ENCODE measurements at places on chromosomes 16 and 17. TPM values are rescaled to one million over a fixed set of nuclear protein-coding genes. Genes with fewer than 3 reads are reported as not detected.
A peak's percentile ranks its signal among the peaks of the same experiment; 100 is the strongest.

PRR35 gene
- polyA plus RNA-seq = 24.4 TPM

TRIM16 gene
- polyA plus RNA-seq = 14.8 TPM

TRIM25 gene
- polyA plus RNA-seq = 8.4 TPM

XAF1 gene
- polyA plus RNA-seq = 7.9 TPM

PKMYT1 gene
- 0.97 TPM for polyA plus RNA-seq

CHRNE gene
- polyA plus RNA-seq = 0.82 TPM

HYDIN gene
- 1.8 TPM for polyA plus RNA-seq

DNA sequence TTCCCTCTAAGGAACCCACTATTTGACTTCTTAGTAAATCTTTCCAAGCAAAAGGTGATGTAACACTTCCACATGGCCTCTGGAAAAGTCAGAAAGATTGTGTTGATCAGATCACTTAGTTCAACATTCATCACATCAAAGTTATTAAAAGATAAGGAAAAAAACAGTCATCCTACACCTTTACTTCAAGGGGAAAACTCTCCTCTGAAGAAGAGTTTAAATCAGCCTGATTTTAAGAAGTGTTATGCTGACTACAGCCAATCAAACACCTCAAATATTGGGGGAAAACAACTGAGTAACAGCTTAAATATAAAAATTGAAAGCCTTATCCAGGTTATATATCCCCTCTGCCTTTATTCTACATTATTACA, 19.6 kb upstream of the COPRS start:
- no peak for DNase-seq

DNA sequence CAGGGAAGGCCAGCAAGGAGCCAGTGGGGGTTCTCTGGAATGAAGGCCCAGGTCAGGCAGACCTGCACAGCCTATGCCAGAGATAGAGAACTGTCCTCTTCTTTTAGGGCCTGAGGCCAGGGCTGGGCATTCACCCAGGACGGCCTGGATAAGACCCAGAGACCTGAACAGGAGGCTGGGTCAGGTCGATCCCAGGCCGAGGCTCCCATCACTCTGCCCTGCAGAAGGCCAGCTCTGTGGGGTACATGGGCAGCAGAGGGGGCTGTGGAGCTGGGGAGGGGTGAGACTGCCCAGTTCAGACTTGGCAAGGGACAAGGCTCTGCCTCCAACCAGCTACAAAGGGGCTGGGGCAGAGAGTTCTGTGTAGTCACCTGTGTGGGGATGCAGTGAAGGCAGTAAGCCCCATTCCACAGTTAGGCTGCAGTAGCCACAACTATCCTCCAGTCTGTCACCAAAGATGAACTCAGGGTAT, 14.6 kb downstream of the HSD11B2 start:
- no peak for DNase-seq

DNA sequence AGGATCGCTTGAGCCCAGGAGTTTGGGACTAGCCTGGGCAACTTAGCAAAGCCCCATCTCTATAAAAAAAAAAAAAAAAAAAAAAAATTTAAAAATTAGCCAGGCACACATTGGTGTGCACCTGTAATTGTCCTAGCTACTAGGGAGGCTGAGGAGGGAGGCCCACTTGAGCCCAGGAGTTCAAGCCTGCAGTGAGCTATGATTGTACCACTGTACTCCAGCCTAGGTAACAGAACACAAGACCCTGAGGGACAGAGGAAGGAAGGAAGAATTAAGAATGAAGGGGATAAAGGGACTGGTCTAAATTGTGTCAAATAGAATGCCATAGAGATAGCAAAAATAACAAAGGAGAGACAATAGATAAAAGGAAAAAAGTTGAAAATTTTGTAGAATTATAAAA, 102.8 kb downstream of the TRIM37 start:
- no peak for DNase-seq

DNA sequence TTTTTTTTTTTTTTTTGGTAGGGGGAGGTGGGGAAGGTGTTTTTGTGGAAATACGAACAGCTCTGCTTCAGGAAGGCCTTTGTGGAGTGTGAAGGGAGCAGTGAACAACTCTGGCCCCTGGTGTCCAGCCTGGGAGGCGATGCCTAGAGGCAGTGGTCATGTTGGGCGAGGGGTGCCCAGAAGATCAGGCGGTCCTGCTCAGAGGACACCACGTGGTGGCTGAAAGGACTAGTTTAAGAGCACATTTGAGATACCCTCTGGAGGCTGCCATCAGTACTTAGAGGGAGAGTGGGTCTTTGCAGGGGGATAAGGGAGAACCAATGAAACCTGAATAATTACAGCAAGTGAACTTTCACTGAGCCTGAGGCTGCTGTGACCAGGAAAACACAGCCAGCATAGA, 40.1 kb upstream of the RHOT1 start:
- peak; percentile 31 for DNase-seq

- DNase-seq = peak; percentile 52
Measured at GRCh38 chr16:84928679-84929420, 82.5 kb downstream of the ZDHHC7 start.

GRCh38 chr16:85448557-85449190, 164.4 kb upstream of the GSE1 start:
- DNase-seq = peak; percentile 79

DNA sequence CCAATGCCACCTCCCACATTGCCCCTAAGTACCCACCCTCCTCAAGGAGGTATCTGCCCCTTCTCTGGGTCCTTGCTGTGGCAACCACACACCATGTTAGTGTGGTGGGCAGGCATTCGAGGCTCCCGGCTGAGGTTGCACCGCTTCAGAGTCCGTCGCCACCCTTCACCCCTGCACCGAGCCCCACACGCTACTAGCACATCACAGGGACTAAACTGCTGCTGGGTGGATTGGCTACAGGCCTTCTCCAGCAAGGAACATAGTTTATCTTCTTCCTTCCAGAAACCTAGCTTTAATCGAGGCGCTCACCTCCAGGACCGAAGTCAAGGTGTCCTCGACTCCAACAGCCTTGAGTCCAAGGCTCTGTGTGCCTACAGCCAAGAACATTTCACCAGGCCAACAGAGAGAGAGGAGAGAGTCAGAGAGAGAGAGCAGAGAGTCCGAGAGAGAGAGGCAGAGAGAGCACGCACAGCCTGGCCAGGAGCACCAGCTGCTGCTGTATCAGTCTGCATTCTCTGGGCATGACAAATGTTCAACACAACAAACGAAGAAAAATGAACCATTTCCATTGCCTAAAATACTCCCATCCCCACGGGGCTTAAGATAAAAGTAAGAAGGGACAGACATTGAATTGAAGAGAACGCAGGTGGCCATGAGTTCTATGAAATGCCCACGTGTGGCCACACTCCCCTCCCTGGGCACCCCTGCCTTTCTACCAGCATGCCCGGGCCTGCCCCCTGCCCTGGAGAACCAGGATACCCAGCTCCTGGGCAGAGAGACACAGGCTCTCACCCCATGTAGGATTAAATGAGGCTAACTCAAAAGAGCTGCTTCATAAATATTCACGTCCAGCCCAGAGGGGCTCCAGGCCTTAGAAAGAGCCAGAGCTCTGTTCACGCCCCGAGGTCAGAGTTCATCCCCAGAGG, 94.9 kb downstream of the RBFOX3 start:
- DNase-seq = no peak

DNA sequence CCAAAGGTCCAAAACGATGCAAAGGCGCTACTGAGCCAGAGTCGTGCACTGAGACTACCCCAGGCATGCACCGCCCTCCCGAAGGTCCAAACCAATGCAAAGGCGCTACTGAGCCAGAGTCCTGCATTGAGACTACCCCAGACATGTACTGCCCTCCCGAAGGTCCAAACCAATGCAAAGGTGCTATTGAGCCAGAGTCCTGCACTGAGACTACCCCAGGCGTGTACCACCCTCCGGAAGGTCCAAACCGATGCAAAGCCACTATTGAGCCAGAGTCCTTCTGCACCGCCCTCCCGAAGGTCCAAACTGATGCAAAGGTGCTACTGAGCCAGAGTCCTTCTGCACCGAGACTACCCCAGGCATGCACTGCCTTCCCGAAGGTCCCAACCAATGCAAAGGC, 27.1 kb downstream of the SLC43A2 start:
- no peak for DNase-seq

- no peak for DNase-seq
Measured at GRCh38 chr17:38899421-38899820, 26.0 kb upstream of the LASP1NB start.

GRCh38 chr16:84758627-84759026, 58.8 kb downstream of the USP10 start:
- DNase-seq = no peak

GRCh38 chr16:82317411-82318167, 147.6 kb upstream of the MPHOSPH6 start:
- DNase-seq = no peak

GRCh38 chr16:3882531-3882930, 2.0 kb upstream of the CREBBP start:
- no peak for DNase-seq

GRCh38 chr17:46178550-46179214, 14.5 kb downstream of the KANSL1 start:
- DNase-seq = no peak

DNA sequence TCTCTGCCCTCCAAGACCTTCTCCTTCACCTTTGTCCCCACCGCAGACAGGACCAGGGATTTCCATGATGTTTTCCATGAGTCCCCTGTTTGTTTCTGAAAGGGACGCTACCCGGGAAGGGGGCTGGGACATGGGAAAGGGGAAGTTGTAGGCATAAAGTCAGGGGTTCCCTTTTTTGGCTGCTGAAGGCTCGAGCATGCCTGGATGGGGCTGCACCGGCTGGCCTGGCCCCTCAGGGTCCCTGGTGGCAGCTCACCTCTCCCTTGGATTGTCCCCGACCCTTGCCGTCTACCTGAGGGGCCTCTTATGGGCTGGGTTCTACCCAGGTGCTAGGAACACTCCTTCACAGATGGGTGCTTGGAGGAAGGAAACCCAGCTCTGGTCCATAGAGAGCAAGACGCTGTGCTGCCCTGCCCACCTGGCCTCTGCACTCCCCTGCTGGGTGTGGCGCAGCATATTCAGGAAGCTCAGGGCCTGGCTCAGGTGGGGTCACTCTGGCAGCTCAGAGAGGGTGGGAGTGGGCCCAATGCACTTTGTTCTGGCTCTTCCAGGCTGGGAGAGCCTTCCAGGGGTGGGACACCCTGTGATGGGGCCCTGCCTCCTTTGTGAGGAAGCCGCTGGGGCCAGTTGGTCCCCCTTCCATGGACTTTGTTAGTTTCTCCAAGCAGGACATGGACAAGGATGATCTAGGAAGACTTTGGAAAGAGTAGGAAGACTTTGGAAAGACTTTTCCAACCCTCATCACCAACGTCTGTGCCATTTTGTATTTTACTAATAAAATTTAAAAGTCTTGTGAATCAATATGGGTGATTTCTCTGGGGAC, 12.2 kb downstream of the CX3CL1 start:
- DNase-seq = no peak

- DNase-seq = no peak
Measured at GRCh38 chr17:8628609-8629169, 1.8 kb downstream of the MYH10 start.

DNA sequence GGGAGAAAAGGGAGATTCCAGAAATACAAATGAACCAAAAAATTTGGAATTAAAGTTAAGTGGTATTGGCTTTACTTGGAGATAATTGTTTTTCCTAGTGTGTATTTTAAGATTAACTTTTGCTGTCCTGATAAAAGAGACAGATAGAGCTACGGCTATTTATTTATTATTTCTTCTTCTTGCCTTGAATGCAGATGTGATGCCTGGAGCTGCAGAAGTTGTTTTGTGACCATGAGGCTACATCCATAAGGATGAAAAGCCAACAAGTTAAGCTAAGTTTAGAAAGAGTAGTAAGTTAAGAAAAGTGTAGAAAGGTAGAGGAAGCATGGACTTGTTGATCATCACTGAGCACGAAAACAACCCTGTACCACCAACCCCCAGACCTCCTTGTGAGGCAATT, 41.7 kb downstream of the SOX9 start:
- DNase-seq = no peak

- peak; percentile 80 for DNase-seq
Measured at GRCh38 chr16:75256059-75256571, 4.7 kb upstream of the BCAR1 start.

DNA sequence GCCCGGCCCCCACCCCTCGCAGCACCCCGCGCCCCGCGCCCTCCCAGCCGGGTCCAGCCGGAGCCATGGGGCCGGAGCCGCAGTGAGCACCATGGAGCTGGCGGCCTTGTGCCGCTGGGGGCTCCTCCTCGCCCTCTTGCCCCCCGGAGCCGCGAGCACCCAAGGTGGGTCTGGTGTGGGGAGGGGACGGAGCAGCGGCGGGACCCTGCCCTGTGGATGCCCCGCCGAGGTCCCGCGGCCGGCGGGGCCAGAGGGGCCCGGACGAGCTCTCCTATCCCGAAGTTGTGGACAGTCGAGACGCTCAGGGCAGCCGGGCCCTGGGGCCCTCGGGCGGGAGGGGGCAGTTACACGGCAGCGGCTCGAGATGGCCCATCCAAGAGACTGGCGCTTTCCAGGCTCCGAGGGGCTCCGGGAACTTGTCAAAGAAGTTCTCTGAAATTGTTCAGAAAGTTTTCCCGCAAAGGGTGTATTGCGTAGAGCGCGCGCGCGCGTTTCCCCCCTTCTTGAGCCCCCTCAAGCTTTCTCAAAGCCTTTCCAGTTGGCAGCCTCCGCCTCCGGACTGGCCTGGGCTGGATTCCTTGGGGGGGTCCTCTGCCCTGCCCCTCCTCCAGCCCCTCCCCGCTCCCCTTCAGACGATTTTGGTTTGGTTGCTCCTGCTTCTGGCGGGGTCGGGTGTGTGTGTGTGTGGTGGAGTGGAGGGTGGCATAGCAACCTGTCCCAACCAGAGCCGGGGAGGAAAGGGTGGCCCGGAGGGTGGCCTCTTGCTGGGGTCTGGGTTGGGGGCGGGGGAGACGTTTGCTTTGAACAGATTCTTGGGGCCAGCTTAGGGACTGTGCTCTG, 504 bp downstream of the ERBB2 start:
- peak; percentile 85 for DNase-seq

DNA sequence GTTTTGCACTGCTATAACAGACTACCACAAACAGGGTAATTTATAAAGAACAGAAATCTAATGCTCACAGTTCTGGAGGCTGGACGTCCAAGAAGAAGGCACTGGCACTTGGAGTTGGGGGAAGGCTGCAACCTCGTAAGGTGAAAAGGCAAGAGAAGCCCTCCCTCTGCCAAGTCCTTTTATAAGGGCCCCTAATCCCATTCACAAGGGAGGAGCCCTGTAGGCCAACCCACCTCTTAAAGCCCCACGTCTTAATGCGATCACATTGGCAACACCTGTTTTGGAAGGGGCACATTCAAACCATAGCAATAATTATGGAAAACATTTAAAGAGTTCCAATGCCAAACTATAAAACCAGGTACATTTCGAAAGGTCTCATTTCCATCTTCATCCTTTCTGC, 5.2 kb downstream of the PKD1L3 start:
- no peak for DNase-seq

- no peak for DNase-seq
Measured at GRCh38 chr16:70712942-70713341, 27.1 kb upstream of the MTSS2 start.

- no peak for DNase-seq
Measured at GRCh38 chr16:15735610-15736009, 85.6 kb downstream of the NDE1 start.
